Left colon (tissue), 2 donors: ENCODE measurements at places on chromosomes 6 and 20. TPM values are rescaled to one million over a fixed set of nuclear protein-coding genes. Genes with fewer than 3 reads are reported as not detected.

The ERVFRD-1 gene
- total RNA-seq: 0.14 TPM

The LY6G6F gene
- not detected for total RNA-seq

The RIPPLY2 gene
- 0.22 TPM for total RNA-seq

The TSPO2 gene
- not detected for total RNA-seq

The GLO1 gene
- total RNA-seq: 49.4 TPM

The PRL gene
- total RNA-seq: not detected

The KHDC1L gene
- not detected for total RNA-seq

The AVP gene
- total RNA-seq: not detected

The NT5DC1 gene
- total RNA-seq: 43.7 TPM

The PLAGL1 gene
- 36.4 TPM for total RNA-seq

The EYA2 gene
- total RNA-seq: 12.2 TPM

The BTBD3 gene
- total RNA-seq: 62.1 TPM

The MAP3K5 gene
- total RNA-seq: 17.5 TPM

The CD24 gene
- total RNA-seq: 1,898 TPM

The IRAK1BP1 gene
- 3.0 TPM for total RNA-seq

The EFCAB8 gene
- total RNA-seq: not detected

The UBE3D gene
- total RNA-seq: 3.3 TPM

The GLP1R gene
- total RNA-seq: not detected

The PET117 gene
- 16.8 TPM for total RNA-seq

The GGT7 gene
- 22.5 TPM for total RNA-seq

The COL19A1 gene
- total RNA-seq: 1.1 TPM

The C4A gene
- 4.1 TPM for total RNA-seq

The IYD gene
- total RNA-seq: 27.0 TPM

The SLC16A10 gene
- 4.0 TPM for total RNA-seq

The HLA-DRA gene
- 29.3 TPM for total RNA-seq

The FAM209A gene
- 0.34 TPM for total RNA-seq

The BPIFB1 gene
- total RNA-seq: not detected

The ECT2L gene
- not detected for total RNA-seq

The TDRD6 gene
- total RNA-seq: 0.09 TPM

The NRSN1 gene
- 0.45 TPM for total RNA-seq

The RIMS4 gene
- 1.2 TPM for total RNA-seq

The PAK5 gene
- total RNA-seq: not detected

The SLC22A2 gene
- total RNA-seq: not detected

The SLC17A2 gene
- not detected for total RNA-seq

The NKAIN4 gene
- not detected for total RNA-seq

The CCM2L gene
- total RNA-seq: 1.7 TPM
